ENCODE measurements at places on chromosomes 7 and 10.

DNA sequence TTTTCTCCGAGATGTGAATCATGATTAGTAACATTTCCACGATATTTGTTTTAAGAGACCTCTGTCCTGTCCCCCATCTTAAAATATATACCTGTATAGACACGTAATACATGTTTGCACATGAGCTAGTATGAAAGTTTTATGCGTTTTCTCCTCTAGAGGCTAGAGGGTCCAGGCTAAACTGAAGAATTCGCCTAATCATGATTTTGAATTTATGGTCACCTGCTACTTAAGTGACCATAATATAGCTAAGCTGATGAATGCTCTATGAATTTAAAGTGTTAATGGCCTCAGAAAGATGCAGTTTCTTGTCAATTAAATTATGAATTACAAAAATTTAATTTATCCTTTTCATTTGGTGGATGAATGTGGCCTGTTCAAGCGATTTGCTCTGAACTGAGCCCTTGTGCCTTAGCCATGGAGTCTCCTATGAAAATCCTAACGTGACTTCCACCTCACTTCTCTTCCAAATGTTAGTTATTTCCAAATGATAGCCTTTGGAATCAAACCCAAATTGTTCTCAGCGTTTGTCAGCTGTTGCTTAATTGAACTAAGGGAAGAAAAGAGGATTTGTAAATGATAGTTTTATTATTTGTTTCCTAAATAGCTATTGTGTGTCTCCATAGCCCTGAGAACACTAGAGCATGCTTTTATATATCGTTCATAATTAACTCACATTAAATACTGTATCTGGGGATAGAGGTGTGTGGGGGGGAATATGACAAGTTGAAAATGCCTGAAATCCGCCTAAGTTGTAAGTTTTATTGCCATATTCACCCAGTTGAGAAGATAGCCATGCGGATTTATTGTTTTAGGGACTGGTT lies 2.3 kb downstream of the CELF2 start:
- no peak for DNase-seq

- no peak for DNase-seq
Measured at GRCh38 chr10:94223702-94224370, 138.9 kb downstream of the NOC3L start.

DNA sequence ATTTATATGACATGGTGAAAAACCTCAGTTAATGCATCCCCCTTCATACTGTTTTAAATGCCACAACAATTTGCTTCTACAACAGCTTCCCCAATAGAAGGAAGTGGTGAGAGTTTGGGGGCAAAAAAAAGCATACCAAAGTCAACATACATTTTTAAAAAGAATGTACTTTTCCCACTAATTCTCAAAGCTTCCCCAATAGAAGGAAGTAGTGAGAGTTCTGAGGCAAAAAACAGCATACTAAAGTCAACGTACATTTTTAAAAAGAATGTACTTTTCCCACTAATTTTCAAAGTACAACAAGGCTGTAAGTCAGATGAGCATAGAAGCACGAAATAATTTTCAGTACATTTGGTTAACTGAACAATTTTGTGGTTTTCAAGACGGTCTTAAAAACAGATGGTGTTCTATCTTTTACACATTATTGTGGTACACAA lies 24.0 kb downstream of the WASL start:
- no peak for DNase-seq

GRCh38 chr10:13617116-13617515 lies 30.4 kb downstream of the PRPF18 start:
- no peak for DNase-seq

DNA sequence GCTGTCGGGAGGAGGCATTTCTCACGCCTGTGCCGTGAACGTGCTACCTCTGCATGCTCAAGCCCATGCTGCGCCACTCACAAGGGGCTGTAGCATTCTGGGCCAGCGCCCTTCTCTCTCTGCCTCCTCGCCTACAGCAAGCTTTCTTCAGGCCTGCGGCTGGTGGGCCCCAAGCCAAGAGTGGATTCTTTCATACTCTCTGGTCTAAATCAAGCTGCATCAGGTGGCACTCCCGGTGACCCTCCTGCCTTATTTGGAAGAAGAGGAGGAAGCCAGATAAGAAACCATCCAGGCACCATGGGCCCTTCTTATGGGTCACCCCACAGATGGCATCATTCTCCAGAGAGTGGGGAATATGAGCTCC lies 86.7 kb upstream of the DUSP5 start:
- no peak for DNase-seq

DNA sequence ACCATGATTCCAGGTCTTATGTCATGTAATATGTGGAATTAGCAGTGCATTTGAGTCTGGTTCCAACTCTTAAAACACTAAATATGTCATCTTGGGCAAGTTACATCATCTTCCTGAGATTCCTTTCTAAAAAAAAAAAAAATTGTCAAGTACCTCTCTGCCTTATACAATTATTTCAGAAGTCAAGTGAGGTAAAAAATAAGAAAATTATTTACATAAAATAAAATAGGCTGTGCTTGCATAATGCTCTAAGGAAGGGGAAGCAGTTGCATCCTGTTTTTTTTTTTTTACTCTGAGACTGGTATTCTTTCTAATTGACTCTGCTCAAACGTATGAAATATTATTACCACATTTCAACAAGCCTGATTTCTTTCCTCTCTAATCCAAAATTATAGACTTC lies 55.1 kb upstream of the SEMA3A start:
- no peak for DNase-seq

DNA sequence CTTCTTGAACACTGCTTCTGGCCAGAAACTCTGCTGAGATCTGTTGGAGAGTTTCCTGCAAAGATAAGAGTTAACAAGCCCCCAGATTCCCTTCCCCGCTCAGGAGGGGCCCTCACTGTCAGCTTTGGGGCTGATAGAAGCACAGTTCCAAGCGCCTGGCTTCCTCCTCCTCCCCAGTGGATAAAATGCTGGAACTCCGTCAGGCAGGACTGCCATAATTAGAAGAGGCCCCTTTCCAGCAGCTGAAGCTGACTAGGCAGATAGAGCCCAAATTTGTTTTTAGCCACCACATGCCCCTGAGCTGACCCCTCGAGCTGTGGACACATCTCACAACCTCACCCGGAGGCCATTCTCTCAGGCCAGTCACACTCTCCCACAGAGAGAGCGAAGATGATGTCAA lies 89.4 kb downstream of the TBXAS1 start:
- DNase-seq, result no peak

GRCh38 chr10:116307455-116307854 lies 16.8 kb upstream of the CCDC172 start:
- DNase-seq, result no peak

- no peak for DNase-seq
Measured at GRCh38 chr10:72010234-72010973, 46.2 kb downstream of the CHST3 start.

- no peak for DNase-seq
Measured at GRCh38 chr7:67564959-67565358, 568.3 kb downstream of the TYW1 start.

GRCh38 chr7:34530259-34530658 lies 127.8 kb upstream of the NPSR1 start:
- DNase-seq, result no peak

DNA sequence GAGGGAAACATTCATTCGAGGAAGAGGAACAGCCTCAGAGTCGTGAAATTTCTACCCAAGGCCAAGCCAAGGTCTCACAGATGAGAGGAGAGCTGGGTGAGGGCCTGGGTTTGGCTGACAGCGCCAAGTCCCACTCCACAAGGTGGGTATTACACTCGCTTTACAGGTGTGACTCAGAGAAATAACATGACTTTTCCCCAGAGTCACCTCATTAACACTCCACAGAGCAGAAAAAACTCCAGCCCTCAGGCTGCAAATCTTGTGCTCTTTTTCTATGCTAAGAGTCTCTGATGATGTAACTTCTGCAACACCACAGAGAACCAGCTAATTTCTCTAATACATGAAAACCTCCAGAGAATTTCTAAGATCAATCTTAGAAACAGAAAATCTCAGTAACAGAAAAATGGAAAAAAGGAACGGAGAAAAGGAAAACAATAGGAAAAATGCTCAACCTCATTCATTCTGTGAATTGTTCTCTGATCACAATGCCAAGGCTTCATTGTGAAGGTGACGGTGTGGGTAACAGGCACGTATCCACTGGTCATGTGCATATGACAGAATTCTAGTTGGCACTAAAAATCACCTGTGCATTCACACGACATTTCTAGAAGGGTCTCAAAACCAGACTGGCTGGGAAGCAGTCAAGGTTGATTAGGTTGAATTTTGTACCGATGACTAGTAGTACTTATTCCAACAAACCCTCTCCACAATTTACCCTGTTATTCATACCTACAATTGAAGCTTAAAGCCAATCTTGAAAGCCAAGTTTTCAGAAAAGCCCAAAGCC lies 20.3 kb downstream of the YWHAG start:
- no peak for DNase-seq

DNA sequence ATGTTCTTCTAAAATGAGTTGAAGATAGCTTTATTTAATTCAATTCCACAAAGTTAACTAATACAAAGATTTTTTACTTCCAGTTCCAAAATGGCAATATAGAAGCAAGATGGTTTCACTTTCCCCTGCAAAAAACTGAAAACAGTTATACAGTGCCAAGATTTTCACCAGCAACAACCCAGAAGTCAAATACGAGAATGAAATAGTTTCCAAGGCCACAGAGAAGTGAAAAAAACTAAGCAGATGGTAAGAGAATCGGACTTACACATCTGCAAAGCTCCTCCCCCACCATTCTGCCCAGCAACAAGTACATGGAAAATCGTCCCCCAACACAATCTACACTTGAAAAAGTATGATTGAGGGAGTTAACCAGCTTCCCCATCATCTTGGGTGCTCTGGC lies 30.3 kb upstream of the KEL start:
- DNase-seq, result no peak

GRCh38 chr10:14598809-14599764 lies 175.6 kb downstream of the FAM107B start:
- no peak for DNase-seq

GRCh38 chr7:156307193-156307592 lies 333.4 kb upstream of the RNF32 start:
- no peak for DNase-seq

GRCh38 chr7:113030489-113030888 lies 56.1 kb downstream of the GPR85 start:
- no peak for DNase-seq

DNA sequence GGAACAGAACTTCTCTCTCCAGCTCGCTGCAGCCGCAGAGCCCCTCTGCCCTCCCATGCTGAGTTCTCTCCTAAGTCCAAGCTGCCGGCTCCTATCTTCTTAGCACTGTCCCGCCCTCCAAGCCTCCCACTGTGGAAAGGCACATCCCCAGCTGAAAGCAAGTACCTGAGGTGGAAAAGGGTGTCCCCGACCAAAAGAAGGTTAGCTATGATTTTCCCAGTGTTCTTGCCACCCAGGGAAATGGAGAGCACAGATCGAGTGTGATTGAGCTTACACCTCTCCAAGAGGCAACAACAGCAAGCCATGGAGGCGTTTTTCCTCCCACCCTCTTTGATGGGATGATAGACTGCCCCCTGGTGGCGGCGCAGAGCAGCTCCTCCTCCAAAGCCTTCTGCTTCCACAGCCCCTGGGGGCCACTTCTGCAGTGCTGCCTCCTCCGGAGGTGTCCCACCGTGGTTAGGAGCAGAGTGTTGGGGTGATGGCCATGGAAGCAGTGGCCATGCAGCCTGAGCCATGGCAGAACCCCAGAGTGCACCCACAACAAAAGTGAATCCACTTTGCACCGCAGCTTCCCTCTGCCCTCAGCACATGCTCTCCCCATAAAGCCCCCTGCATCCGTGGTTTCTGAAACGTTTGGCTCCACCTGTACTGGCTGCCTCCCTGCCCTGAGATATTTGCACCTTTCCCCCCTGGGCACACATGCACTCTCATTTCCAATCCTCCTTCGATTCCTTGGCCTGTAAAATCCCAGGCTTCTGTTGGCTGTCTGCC lies 143.1 kb upstream of the STK17A start:
- peak; percentile 55 for DNase-seq

- DNase-seq, result no peak
Measured at GRCh38 chr10:46033602-46034011, 3.2 kb upstream of the NCOA4 start.

- DNase-seq, result no peak
Measured at GRCh38 chr10:84329986-84330651, 1.7 kb downstream of the CCSER2 start.
